ENCODE measurements at places on chromosomes 16 and 17.

- DNase-seq: no peak
Measured at GRCh38 chr17:71558901-71559300, 561.9 kb upstream of the SOX9 start.

DNA sequence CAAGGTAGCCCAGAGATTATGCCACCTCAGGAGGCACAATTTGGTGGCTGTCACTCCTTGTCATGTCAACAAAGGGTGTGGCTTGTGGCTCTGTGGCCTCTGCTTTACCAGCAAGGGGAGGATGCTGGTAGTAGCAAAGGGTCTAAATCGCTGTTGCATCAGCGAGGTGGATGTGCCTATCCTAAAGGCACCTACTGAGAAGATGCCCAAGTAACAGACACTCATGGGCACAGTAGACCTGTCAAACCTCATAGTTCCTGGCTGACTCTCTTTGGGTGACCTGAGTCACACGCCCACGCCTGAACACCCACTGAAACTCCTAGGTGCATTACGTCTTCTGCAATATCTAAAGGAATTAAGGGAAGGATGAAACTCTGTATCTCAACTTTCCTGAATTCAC is 139.5 kb downstream of the PRKCB start:
- DNase-seq: no peak

GRCh38 chr16:57145046-57146021 is 40.5 kb downstream of the PSME3IP1 start:
- DNase-seq: no peak

GRCh38 chr17:17503566-17504130 is 7.5 kb upstream of the RASD1 start:
- no peak for DNase-seq

DNA sequence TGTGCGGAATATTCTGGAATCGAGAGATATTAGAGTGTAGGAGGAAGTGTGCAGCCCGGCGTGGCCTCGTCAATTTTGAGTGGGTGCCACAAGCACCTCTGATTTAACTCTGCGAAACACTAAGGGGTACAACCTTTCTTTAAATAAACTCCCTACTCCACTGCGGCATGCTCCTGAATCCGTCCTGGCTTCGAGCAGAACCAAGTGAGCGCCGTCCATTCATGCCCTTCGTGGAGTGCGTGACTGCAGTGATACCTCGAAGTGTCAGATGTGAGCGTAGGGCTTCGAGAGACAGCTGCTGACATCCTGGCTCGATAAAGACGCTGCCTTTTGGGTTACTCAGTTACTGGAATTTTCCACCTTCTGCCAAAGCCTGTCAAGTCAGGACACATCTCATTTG is 128.8 kb downstream of the FOXL1 start:
- DNase-seq: no peak

- no peak for DNase-seq
Measured at GRCh38 chr16:49699841-49700175, 156.1 kb downstream of the ZNF423 start.

- no peak for DNase-seq
Measured at GRCh38 chr16:83878838-83879237, 20.1 kb upstream of the MLYCD start.
